ENCODE measurements at places on chromosomes 3 and 15. TPM values are rescaled to one million over a fixed set of nuclear protein-coding genes. Genes with fewer than 3 reads are reported as not detected.

The RMDN3 gene
- total RNA-seq, result 36.4 TPM

DNA sequence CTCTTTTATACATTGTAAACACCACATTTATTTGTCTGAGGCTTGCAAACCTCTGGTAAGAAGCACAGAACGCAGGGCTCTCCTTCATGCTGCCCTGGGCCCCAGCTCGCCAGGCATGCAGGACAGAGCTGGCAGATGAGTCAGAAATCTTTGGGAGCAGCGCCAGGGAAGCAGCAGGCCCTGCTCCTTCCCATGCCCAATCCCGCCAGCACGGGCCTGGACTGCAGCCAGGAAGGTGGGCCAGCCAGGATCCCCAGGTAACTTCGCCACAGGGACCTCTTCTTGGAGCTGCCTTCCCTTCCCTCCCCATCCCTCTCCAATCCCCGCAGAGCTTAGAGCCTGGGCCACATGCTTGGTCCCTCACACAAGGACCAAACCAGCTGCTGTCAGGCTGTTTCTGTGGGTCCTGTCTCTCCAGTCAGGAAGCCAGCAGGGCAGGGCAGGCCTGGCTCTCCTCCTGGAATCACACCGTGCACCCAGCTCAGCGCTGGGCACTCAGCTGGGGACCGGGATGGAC lies 8.8 kb downstream of the STOML1 start:
- peaks cover 49% of the 10 kb centered on the region for H3K4me1 ChIP-seq
- peaks cover 7% of the 10 kb centered on the region for H3K36me3 ChIP-seq
- H3K27ac ChIP-seq, result peak overlapping the region; percentile 94
- H3K27me3 ChIP-seq, result no peaks in the 10 kb centered on the region
- DNase-seq, result no peak

DNA sequence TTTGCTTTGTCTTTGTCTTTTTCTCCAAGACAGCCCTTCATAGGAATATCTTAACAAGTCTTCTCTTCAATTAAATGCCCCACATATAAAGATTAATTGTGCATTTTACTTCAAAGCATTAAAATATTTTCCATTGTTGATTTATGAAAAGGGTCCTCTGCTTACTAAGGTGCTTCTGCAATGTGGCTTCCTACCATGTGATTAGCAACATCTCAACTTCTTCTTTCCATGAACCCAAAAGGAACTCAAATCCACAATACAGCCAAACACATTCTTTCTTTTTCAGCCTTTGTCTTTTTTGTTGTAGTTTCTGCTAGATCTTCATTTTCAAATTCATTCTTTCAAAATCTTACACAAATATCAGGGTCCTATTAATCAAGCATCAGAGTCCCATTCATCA lies 309.2 kb downstream of the NSUN3 start:
- no peaks in the 10 kb centered on the region for H3K36me3 ChIP-seq
- no peak for DNase-seq
- no peaks in the 10 kb centered on the region for H3K4me1 ChIP-seq
- no peaks in the 10 kb centered on the region for H3K27me3 ChIP-seq
- H3K27ac ChIP-seq, result no peak overlapping the region
- no peak overlapping the region for H3K4me3 ChIP-seq

The GOLGA8N gene
- 41.0 TPM for total RNA-seq

- peaks cover 6% of the 10 kb centered on the region for H3K4me1 ChIP-seq
- no peak overlapping the region for H3K4me3 ChIP-seq
- no peaks in the 10 kb centered on the region for H3K36me3 ChIP-seq
- peaks cover 68% of the 10 kb centered on the region for H3K27me3 ChIP-seq
- H3K27ac ChIP-seq, result no peak overlapping the region
Measured at GRCh38 chr15:34755419-34755773, 598 bp upstream of the GJD2 start.

The PRSS50 gene
- total RNA-seq, result not detected

- no peak overlapping the region for H3K27ac ChIP-seq
- no peaks in the 10 kb centered on the region for H3K36me3 ChIP-seq
- DNase-seq, result no peak
- no peaks in the 10 kb centered on the region for H3K4me1 ChIP-seq
- H3K27me3 ChIP-seq, result peaks cover 5% of the 10 kb centered on the region
- H3K4me3 ChIP-seq, result no peak overlapping the region
Measured at GRCh38 chr15:99139276-99139675, 34.4 kb downstream of the SYNM start.

GRCh38 chr15:99019558-99020540 lies 12.3 kb upstream of the PGPEP1L start:
- H3K4me3 ChIP-seq, result no peak overlapping the region
- H3K36me3 ChIP-seq, result no peaks in the 10 kb centered on the region
- no peak overlapping the region for H3K27ac ChIP-seq
- DNase-seq, result no peak
- H3K4me1 ChIP-seq, result peaks cover 2% of the 10 kb centered on the region

DNA sequence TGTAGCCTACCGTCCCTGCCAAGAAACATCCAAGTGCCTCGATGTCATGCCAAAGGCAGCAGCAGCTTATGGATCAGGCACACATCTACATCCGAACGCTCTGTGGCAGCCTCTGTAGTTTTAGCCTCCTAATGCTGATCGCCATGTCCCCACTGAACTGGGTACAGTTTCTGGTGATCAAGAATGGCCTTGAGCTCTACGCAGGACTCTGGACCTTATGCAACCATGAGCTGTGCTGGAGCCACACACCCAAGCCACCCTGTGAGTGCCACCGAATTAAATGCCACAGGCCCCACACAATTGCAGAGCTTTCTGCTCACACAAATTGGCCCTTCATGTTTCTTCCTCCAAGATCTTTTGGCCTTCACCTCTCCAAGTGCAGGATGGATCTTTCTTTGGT lies 543 bp downstream of the TMEM202 start:
- H3K36me3 ChIP-seq, result no peaks in the 10 kb centered on the region
- no peak for DNase-seq
- peaks cover 30% of the 10 kb centered on the region for H3K27me3 ChIP-seq
- H3K27ac ChIP-seq, result no peak overlapping the region
- H3K4me1 ChIP-seq, result no peaks in the 10 kb centered on the region

DNA sequence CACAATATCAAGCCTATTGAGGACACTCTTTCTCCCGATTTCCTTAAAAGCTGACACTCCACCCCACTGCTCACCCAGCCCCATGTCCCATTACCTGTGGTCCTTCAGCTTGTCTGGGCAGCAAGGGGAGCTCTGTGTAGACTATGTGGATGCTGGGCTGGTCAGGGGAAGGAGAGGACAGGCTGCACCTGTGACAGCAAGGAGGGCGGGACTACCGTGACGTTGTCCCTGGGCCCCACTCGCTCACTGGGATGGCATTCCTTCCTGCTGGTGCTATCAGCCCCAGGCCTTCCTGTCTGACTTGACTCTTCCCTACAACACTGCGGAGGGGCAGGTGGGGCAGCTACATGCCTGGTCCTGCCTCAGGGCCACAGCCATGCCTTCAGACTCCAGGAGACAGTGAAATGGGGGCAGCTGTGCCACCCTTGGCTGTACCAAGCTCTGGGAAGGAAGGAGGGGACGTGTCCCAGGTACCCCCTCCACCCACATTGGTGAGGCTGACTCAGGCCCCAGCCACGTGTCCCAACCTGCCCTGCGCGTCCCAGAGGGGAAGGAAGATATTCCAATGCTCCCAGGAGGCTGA lies at the start of gene TMEM40:
TMEM40 (minus strand) TSS at position 163 of the 583 bp plus-strand sequence. CDS start 9,427 bp downstream, outside the sequence.
- no peaks in the 10 kb centered on the region for H3K36me3 ChIP-seq
- peaks cover 15% of the 10 kb centered on the region for H3K27me3 ChIP-seq
- H3K4me1 ChIP-seq, result peaks cover 10% of the 10 kb centered on the region
- DNase-seq, result no peak

DNA sequence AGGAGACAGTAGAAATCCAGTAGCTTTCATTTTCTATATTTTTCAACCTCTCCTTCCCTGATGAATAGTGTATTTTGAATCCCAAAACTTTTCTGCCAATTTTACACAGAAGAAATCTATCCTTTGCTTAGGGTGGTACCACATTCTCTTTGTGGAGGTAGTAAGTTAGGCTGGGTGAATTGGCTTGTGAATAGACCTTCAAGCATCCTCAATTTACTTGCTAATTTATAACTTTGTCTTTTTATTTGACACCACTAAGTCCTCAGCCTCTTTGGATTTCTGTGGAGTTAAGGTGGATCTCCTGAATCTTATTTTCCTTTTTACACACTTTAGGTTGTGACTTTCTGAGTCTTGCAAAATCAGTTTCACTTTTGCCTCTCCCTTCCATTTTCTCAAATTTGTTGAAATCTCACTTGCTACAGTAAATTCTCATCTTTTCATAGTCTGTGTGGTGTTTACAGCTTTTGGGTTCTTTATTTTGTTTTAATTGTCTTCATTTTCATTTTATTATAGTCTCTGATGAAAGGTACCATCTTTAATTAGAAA lies 5.7 kb upstream of the PLSCR1 start:
- H3K36me3 ChIP-seq, result peaks cover 3% of the 10 kb centered on the region
- peak overlapping the region; percentile 86 for H3K27ac ChIP-seq
- H3K27me3 ChIP-seq, result no peaks in the 10 kb centered on the region
- peaks cover 69% of the 10 kb centered on the region for H3K4me1 ChIP-seq

DNA sequence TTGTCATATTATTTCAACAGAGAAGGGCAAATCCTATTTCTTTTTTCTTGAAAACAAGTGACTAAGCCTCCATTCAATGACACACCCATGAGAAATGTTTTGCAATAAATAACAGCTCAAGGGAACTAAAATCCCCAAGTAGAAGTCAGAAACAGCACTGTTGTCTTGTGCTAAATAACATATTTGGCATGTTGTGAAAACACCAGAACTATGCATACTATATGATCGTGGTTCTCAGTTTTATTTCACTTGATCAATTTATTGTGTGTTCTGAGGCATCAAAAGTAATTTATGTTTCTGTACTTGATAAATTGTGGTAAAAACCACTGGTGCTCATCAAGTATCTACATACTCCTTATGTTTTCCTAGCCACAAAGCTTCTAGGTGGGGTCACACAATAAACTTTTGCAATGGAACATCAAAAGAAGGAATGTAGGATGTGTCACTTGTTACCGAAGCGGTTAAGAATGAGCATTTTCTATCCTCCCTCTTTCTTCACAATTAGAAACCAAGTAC lies 691.7 kb upstream of the CBLB start:
- H3K27me3 ChIP-seq, result no peaks in the 10 kb centered on the region
- no peak for DNase-seq
- no peak overlapping the region for H3K4me3 ChIP-seq

The MGLL gene
- total RNA-seq, result 3.6 TPM

GRCh38 chr3:133464573-133464972 lies 64.7 kb downstream of the BFSP2 start:
- H3K27ac ChIP-seq, result no peak overlapping the region
- H3K4me3 ChIP-seq, result no peak overlapping the region

DNA sequence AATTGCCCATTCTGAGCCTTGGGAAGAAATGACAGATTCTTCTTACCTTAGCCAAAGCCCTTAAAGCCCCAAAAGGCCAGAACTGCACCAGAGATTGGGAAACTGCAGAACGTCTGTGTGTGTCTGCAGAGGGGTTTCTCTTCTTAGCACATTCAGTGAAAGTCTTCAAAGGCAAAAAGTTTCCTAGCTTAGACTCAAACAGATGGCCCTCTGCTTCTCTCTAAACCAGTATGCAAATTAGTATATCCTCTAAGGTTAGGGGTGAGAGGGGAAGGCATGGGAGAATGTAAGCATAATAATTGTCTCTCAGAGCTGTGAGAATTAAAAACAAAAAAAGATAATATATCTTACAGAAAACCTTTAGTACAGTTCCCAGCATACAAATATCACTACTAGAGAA lies 334.0 kb upstream of the MCTP2 start:
- H3K4me1 ChIP-seq, result no peaks in the 10 kb centered on the region
- no peaks in the 10 kb centered on the region for H3K36me3 ChIP-seq
- DNase-seq, result no peak

The CHDH gene
- 0.11 TPM for total RNA-seq

- H3K36me3 ChIP-seq, result peaks cover 8% of the 10 kb centered on the region
- peak overlapping the region; percentile 6 for H3K4me3 ChIP-seq
- peaks cover 28% of the 10 kb centered on the region for H3K4me1 ChIP-seq
- DNase-seq, result no peak
Measured at GRCh38 chr3:172154768-172155664, 115.6 kb downstream of the FNDC3B start.

GRCh38 chr3:13653631-13654279 lies 104.8 kb downstream of the FBLN2 start:
- H3K27me3 ChIP-seq, result peaks cover 16% of the 10 kb centered on the region
- peaks cover 24% of the 10 kb centered on the region for H3K4me1 ChIP-seq
- no peak overlapping the region for H3K4me3 ChIP-seq
- H3K27ac ChIP-seq, result no peak overlapping the region

DNA sequence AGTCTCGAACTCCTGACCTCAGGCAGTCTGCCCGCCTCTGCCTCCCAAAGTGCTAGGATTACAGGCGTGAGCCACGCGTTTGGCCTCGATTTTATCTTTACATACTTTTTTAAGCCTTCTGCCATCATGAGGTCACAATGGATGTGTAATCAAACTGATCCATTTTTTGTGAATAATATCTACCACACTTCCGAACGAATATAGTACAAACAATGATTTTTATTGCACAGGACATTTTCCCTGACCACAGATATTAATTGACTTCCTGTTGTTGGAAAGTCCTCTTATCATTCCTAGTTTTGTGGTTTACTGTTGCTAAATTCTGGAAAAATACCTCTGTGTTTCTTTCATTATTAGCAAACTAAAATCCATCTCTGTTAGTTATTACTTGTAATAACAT lies 68.9 kb downstream of the MINDY2 start:
- no peak overlapping the region for H3K4me3 ChIP-seq
- no peaks in the 10 kb centered on the region for H3K27me3 ChIP-seq
- H3K4me1 ChIP-seq, result no peaks in the 10 kb centered on the region
- DNase-seq, result no peak
